ENCODE measurements at places on chromosomes 11 and 22.

DNA sequence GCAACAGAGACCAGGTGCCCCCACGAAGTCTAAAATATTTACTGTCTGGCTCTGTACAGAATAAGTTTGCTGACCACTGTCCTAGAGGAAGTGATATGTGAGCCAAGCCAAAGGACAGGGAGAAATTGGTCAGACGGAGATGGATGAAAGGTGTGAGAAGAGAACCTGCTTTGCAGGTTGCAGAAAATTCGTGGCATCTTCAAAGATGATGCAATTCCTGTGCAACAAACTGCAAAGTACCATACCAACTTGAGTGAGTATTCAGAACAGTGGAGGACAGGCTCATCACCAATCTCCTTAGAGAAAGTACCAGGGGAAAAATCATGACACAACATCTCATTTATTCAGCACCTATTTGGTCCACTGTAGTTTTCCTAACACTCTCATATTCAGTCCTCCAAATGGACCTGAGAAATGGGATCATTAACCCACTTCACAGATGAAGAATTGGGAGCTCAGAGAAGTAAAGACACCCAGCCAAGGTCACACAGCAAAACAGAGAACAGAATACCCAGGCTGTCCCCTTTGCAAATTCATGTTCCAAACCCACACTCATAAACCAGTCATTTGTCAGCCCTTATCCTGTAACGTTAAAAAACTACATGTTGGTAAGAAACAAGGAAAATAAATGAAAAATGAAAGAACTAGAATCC, 536.8 kb downstream of the MIAT start:
- DNase-seq, result no peak

- DNase-seq, result no peak
Measured at GRCh38 chr11:80241766-80242165, 800.9 kb upstream of the TENM4 start.

GRCh38 chr11:59615120-59615636, 396 bp downstream of the OSBP start:
- DNase-seq, result no peak

- DNase-seq, result peak; percentile 60
Measured at GRCh38 chr11:13207665-13208594, 69.7 kb upstream of the BMAL1 start.

DNA sequence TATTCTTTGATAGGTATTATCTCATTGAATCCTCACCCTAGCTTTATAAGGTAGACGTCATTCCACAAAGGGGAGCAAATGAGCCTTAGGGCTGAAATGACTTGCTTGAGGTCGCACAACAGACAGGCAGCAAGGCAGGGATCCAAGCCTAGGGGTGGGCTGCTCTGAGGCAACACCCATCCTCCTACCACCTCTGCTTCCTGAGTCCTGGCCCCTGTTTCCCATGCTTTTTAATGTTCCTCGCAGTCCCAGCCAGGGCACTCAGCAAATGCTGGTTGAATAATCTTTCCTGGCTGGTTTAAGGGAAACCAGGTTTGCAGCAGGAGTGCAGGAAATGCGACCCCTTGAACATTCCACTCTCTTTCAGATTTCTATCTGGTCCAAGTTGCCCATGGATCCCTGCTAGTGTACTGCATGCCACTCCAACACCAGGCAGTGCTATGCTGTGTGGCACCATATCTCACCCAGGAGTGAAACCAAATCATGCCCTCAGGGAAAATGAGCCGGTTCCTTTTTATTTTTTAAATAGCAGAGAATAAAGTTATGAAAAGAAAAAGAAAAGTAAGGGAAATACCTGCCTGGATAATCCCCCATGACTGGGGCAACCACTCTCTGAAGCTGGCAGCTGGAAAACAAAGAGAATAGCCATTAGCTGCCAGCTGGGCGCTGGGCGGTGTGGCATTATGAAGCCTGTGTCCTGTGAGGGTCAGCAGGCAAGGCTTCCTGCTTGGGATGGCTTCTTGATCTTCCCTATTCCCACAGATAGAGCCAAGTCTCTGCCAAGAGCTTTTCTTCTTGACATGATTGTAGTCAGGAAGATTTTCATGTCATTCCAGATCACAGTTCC, 21.8 kb downstream of the MICAL2 start:
- no peak for DNase-seq

DNA sequence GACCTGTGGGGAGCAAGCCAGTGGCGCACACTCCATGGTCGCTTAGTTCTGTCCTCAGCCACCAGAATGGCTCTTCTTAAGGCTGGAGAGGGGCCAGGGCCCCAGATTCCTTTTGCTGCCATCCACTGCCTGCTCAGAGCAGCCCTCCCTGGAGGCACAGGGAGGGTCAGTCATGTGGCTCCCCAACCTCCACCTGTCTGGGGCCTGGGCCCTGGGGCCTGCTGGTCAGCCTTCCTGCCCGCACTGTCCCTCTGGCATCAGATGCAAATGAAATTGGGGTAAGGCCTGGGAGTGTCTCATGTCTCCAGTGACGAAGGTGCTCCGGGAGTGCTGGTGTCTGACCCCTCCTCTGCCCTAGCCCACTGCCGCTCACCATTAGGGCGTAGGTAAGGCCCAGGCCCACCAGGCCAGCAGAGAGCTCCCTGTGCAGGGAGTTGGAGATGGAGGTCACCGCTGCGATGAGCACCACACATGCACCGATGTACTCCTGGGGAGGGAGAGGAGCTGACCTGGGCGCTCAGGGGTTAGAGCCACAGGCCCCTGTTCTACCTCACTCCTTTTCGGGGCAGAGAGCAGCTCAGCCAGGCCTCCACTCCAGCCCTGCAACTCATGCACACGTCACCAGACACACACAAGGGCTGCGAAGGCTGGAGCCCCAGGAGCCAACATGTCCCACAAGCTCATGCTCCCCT, 9.0 kb upstream of the KCNJ11 start:
- DNase-seq, result no peak

GRCh38 chr11:27396259-27396839, 33.3 kb upstream of the CCDC34 start:
- DNase-seq, result no peak

DNA sequence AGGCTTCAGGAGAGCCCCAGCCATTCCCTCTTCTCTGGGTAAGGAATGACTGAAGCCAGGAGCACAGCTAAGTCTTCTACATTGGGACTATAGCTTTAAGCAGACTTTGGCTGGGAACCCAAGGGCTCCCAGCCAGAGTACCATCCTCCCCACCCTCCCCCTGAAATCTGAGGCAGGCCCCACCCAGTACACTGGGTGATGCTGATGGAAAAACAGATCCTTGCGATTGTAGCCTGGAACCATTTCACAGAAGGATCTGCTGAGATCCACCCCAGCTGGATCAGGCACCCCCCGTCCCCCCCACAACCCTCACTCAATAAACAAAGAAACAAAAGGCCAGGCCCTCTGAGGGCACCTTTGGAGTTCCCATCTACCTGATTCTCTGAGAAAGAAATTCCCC, 39.8 kb downstream of the IL18BP start:
- no peak for DNase-seq

- no peak for DNase-seq
Measured at GRCh38 chr11:33842236-33842915, 49.5 kb downstream of the LMO2 start.

DNA sequence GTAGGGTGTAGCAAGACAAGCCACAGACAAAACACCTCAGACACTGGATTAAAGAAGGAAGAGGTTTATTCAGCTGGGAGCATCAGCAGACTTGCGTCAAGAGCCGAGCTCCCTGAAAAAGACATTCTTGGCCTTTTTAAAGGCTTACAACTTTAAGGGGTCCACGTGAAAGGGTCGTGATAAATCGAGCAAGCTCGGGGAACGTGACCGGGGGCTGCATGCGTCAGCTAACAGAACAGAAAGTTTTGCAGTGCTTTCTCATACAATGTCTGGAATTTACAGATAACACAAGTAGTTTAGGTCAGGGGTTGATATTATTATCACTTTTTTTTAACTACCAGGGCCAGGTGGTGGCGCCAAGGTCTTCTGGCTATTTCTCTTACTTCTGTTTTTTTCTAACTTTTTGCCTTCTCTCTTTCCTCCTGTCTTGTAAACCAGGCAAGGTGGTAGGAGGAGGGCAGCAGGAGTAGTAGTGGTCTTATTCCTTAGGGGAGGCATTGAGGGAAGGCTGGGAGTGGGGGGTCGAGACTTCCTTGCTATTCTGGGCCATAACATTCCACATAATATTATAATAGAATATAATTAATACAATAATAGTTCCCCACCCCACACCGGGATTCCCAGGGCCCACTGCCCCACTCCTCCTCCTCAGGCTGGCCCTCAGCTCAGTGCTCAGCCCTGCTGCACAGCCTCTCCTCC, 587 bp upstream of the ALDH3B1 start:
- peak; percentile 68 for DNase-seq

DNA sequence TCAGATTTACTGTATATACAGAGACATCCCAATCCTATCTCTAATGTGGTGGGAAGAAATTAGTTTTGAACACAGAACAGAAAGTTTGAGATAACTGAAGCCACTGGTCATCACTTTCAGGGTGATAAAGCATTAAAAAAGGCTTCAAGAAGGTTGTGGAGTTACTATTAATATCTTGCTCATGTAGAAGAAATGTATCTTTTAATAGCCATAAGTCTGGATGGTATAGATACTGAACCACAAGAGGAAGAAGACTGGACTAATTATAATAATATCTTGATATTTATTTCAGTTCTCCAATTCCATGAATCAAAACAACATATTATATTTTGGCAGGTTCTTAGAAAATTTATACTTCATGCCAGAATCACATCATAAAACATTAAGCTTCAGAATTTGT, 137.1 kb downstream of the TMEM135 start:
- DNase-seq, result no peak

DNA sequence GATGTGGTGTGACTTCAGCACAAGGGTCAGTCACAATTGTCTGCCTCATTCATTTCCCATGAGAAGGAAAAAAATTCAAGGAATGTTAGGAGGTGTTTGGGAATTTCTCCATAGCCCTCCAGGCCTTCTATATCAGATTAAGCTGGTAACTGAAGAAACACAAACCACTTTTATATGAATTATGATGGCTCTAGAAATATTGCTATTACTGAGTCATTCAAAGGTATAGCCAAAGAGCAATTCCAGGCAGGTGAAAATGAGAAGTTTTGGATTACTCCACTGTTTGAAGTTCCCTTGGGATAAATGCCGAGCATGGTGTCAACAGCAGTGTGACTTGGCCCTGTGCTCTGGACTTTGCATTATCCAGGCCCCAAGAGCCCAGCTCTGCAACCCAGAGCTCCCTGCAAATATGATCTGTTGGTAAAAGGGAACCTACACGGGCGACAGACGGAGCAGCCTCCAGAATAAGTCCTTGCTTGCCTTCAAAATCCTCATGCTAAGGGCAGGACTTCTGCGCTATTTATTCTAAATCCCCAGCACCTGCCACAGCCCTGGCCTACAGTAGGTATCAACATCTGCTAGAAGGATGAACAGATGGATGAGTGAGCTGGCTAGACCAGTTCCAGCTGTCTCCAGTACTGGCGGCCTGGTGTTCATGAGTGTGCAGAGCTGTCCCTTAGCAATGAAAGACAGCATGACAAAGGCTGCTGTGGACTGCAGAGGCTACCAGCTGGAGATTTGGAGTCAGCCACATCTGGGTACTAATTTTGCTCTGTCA, 67.5 kb upstream of the ZBED5 start:
- no peak for DNase-seq

- no peak for DNase-seq
Measured at GRCh38 chr11:132784441-132784840, 747.9 kb downstream of the OPCML start.

- no peak for DNase-seq
Measured at GRCh38 chr11:69171476-69172240, 15.9 kb downstream of the SMIM38 start.

GRCh38 chr22:30891443-30891755, 77.2 kb downstream of the MORC2 start:
- DNase-seq, result no peak

GRCh38 chr11:60875366-60876167, 8.2 kb downstream of the ZP1 start:
- no peak for DNase-seq

- DNase-seq, result no peak
Measured at GRCh38 chr11:113262594-113262993, 51.8 kb upstream of the TTC12 start.

- no peak for DNase-seq
Measured at GRCh38 chr11:75265851-75266531, 25.4 kb downstream of the TPBGL start.

- DNase-seq, result peak; percentile 81
Measured at GRCh38 chr22:49950396-49950994, 10.1 kb upstream of the PIM3 start.

DNA sequence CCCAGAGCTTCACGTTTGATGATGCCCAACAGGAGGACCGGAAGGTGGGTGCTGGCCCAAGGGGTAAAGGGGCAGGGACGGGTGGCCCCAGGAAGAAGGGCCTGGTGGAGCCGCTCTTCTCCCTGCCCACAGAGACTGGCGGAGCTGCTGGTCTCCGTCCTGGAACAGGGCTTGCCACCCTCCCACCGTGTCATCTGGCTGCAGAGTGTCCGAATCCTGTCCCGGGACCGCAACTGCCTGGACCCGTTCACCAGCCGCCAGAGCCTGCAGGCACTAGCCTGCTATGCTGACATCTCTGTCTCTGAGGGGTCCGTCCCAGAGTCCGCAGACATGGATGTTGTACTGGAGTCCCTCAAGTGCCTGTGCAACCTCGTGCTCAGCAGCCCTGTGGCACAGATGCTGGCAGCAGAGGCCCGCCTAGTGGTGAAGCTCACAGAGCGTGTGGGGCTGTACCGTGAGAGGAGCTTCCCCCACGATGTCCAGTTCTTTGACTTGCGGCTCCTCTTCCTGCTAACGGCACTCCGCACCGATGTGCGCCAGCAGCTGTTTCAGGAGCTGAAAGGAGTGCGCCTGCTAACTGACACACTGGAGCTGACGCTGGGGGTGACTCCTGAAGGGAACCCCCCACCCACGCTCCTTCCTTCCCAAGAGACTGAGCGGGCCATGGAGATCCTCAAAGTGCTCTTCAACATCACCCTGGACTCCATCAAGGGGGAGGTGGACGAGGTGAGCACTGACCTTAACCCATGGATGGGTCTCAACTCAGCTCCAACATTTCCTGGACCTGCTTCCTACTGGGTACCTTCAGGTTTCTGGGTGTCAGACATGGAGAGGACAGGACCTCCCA, 2.0 kb downstream of the RIC8A start:
- DNase-seq, result peak; percentile 22

- DNase-seq, result no peak
Measured at GRCh38 chr11:72114570-72114969, 2.1 kb upstream of the ANAPC15 start.

DNA sequence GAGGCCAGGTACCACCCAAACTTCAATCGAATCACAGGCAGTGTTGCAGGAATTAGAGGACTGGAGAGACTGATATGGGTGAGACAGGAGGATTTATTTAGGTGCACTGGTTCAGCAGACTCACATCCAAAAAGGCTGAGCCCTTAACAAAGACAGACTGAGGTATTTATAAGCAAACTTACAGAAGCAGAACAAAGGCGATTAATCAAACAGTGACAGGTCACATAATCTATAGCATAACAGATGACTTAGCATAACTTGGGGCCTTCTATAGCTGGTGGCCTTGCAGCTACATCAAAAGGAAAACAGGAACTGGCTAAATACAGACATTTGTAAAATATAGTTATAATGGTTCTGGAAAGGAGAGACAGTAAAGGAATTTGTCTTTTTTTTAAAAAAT, 2.1 kb downstream of the APOBEC3B start:
- no peak for DNase-seq

GRCh38 chr22:32199961-32200360, 4.9 kb downstream of the RFPL2 start:
- DNase-seq, result no peak

- DNase-seq, result no peak
Measured at GRCh38 chr22:28438183-28438768, 241.4 kb downstream of the TTC28 start.

Data from upper lobe of left lung (tissue), 6 donors.